ENCODE measurements at places on chromosomes 12 and 14. TPM values are rescaled to one million over a fixed set of nuclear protein-coding genes. Genes with fewer than 3 reads are reported as not detected.

DNA sequence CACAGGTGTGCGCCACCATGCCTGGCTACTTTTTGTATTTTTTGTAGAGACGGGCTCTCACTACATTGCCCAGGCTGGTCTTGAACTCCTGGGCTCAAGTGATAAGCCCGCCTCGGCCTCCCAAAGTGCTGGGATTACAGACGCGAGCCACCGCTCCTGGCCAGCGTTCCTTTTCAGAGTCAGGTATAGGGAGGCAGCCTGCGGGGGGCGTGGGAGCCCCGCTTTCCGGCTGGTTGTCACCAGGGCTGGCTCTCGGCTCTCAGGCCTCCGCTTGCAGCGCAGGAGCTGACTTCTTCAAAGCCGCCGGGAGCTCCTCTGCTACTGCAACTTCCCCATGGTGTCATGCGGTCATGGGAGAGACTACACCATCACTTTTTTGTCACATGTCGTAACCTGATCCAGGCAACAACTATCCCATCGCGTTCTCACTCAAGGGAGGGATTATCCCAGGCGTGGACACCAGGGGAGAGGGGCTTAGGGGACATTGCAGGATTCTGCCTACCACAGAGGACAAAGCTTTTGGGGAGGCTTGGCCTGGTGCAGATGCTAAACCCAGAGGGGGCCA is 129.4 kb downstream of the SCARB1 start:
- no peaks in the 10 kb centered on the region for H3K36me3 ChIP-seq
- DNase-seq: no peak
- H3K27ac ChIP-seq: no peak overlapping the region
- H3K27me3 ChIP-seq: no peaks in the 10 kb centered on the region

DNA sequence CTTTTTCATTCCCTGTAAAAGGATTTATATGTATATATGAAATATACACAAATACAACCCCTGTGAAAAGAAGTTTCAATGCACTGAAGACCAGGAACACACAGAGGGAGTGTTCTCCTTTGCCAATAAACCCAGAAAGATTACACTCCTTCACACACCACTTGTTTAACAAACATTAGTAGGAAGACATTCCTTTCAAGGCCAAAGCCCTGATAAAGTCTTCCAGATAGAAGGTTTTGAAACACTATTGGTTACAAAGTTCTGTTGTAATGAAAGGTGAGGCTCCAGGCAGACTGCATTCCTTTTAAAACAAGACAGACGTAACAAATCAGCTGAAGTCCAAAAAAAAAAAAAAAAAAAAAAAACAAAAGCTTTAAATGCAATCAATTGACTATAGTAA is 81.0 kb downstream of the PTPN21 start:
- H3K4me3 ChIP-seq: no peak overlapping the region
- H3K4me1 ChIP-seq: no peaks in the 10 kb centered on the region
- H3K27me3 ChIP-seq: no peaks in the 10 kb centered on the region
- no peak for DNase-seq

GRCh38 chr12:9221483-9221882 is 13.3 kb upstream of the PZP start:
- no peak overlapping the region for H3K27ac ChIP-seq
- no peaks in the 10 kb centered on the region for H3K36me3 ChIP-seq
- no peak overlapping the region for H3K4me3 ChIP-seq
- H3K27me3 ChIP-seq: no peaks in the 10 kb centered on the region
- H3K4me1 ChIP-seq: no peaks in the 10 kb centered on the region
- no peak for DNase-seq

DNA sequence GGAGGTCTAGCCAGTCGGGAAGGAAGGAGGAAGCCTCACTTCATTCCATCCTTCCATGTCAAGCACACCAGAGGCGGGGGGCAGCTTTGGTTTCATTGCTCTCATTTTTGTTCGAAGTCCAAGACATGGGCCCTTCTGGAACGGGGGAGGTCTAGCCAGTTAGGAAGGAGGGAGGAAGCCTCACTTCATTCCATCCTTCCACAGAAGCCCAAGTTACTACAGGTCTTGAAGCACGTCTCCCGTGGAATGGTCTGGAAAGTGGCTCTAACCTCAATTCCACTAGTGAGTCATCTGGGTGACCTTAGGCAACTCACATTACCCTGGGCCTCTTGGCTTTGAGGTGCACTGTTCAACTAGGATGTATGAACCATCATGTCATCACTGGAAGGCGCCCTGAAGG is 156.3 kb downstream of the NTF3 start:
- H3K36me3 ChIP-seq: no peaks in the 10 kb centered on the region
- no peaks in the 10 kb centered on the region for H3K4me1 ChIP-seq
- no peaks in the 10 kb centered on the region for H3K27me3 ChIP-seq
- no peak overlapping the region for H3K27ac ChIP-seq

GRCh38 chr12:104091136-104091535 is 26.8 kb downstream of the HCFC2 start:
- H3K27me3 ChIP-seq: no peaks in the 10 kb centered on the region
- H3K4me1 ChIP-seq: no peaks in the 10 kb centered on the region
- no peak for DNase-seq
- no peak overlapping the region for H3K4me3 ChIP-seq
- no peaks in the 10 kb centered on the region for H3K36me3 ChIP-seq
- no peak overlapping the region for H3K27ac ChIP-seq

DNA sequence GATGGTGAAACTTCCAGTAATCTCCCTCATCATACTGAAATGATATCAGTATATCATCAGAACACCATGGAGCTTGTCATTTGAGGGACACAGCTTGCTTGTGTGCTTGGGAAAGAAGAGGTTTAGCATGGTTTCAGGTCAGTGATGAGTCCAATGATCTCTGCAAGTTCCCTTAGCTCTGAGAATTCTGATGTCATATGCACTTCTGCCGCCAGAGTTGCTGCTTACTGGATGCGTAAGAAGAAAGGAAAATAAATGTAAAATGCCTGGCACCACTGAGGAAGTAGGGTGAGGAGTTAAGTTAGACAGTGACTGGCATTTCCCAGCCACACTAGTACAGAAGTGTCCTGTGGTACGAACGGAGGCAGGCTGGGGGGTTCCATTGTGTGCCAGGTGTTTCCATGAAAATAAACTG is 22.6 kb downstream of the PRKCH start:
- no peaks in the 10 kb centered on the region for H3K36me3 ChIP-seq
- H3K27ac ChIP-seq: peak overlapping the region; percentile 38
- no peaks in the 10 kb centered on the region for H3K27me3 ChIP-seq
- H3K4me1 ChIP-seq: no peaks in the 10 kb centered on the region
- H3K4me3 ChIP-seq: no peak overlapping the region

- H3K27me3 ChIP-seq: no peaks in the 10 kb centered on the region
- H3K4me3 ChIP-seq: no peak overlapping the region
- H3K4me1 ChIP-seq: peaks cover 4% of the 10 kb centered on the region
- no peak for DNase-seq
Observed at GRCh38 chr12:75666939-75667334, 155.5 kb upstream of the KRR1 start.

DNA sequence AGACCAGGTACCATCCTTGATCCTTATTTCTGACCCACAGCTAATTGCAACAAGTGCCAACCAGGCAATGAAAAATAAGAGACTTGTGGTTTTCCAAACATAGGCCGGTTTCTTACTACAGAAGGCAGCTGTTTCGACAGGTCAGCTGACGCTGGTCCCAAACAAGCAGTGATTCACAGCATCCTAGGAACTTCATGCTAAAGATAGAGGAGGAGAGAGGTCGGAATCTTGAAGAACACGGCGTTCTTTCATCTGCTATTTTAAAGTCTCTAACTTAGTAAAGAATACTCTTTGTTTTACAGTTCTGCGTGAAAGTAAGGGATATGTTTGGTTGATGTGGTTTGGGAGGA is 28.1 kb upstream of the ADGRD1 start:
- H3K27ac ChIP-seq: no peak overlapping the region
- H3K4me3 ChIP-seq: no peak overlapping the region
- H3K36me3 ChIP-seq: no peaks in the 10 kb centered on the region
- no peaks in the 10 kb centered on the region for H3K27me3 ChIP-seq
- no peaks in the 10 kb centered on the region for H3K4me1 ChIP-seq
- no peak for DNase-seq

DNA sequence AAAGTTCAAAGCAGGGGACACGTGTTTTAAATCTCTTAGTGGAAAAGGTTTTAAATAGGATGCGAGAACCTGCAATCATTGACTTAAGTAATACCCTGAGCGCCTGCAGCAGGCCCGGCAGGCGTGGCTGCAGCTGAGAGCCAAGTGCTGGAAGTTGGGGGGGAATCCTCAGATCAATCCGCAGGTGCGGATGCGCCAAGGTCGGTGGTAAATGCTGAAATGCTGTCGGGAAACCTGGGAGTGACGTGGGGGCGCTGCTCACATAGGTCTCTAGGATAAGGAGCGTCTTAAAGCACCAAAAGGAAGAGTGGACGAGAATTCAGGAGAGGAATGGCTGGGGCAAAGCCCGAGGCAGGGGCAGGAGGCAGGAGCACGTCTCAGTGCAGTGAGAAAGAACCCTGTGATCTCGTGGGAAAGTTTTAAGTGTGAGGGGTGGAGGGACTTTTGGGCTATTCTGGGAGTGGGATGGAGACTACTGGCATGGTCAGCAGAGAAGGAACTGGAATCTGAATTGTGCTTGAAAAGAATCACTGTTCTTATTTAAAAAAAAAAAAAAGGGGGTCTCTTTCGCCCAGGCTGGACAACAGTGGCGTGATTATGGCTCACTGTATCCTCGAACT is 883 bp upstream of the CDCA4 start:
- peaks cover 21% of the 10 kb centered on the region for H3K4me1 ChIP-seq
- peak; percentile 66 for DNase-seq
- H3K27me3 ChIP-seq: no peaks in the 10 kb centered on the region
- peak overlapping the region; percentile 63 for H3K27ac ChIP-seq
- H3K36me3 ChIP-seq: no peaks in the 10 kb centered on the region

DNA sequence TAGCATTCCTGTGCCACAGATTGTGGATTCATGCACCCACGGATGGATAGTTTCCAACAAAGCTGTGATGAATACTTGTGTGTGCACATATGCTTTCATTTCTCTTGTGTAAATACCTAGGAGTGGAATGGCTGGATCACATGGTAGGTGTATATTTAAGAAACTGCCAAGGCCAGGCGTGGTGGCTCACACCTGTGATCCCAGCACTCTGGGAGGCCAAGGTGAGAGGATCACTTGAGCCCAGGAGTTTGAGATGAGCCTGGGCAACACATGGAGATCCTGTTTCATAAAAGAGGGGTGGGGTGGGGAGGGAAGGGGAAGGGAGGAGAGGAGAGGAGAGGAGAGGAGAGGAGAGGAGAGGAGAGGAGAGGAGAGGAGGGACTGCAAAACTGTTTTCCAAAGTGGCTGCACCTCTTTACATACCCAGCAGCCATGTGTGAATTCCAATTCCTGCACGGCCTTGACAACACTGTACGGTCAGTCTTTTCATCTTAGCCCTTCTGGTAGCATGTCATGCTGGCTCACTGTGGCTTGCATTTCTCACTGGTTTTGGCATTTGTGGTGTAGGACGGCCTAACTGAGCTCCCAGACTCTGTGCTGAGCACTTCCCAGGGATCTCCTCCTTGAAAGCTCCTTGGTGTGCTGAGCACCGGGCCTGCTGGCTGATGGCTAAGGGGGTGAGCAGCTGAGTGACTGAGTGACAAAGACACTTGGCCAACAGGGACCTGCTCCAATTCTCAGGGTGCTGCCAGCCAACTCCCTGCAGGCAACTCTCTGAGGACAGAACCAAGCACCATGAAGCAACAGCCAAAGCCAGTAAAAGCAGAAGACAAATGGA is 27.9 kb downstream of the SYNE3 start:
- no peak overlapping the region for H3K27ac ChIP-seq
- no peak overlapping the region for H3K4me3 ChIP-seq
- no peaks in the 10 kb centered on the region for H3K27me3 ChIP-seq
- DNase-seq: no peak
- no peaks in the 10 kb centered on the region for H3K36me3 ChIP-seq

DNA sequence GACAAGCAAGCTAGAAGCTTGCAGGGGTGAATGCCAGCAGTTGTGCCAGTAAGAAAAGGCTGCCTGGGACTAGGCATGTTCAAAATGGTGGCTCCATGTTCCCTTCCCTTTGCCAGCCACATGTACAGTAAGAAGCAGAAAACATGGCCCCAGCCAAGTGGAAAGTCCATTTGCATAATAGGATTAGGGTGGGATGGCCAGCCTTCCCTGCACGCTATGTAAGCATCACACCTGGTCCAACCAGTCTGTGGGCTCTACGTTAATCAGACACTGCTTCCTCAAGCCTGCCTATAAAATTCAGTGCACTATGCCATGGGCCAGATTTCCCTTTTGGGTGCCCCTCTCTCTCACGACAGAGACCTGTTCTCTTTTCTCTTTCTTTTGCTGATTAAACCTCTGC is 288.4 kb downstream of the GXYLT1 start:
- no peak overlapping the region for H3K4me3 ChIP-seq
- DNase-seq: no peak
- no peaks in the 10 kb centered on the region for H3K4me1 ChIP-seq

DNA sequence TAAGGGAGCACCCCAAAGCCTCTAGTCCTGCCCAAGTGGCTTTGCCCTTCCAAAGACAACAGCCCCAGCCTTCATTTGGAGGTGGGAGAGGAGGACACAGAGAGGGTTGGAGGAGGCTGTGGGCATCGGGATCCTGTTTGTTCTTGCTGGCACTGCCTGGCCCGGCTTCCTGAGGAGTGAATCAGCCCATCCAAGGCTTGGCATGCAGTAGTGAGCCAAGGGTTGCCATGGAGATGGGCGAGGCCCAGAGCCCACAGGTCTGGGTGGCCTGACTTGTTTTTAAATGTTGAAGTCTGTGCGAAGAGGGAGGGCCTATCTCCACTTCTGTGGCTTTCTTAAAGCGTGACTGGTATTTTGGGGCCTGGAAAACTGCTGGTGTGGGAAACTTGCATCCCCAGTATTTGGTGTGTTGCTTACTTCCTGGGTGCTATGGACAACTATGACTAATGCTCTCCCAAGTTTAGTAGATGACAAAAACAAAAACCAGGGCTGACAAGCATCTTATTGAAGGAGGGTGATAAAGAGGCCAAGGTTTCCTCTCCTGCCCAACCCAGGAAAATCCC is 15.8 kb downstream of the CD9 start:
- H3K27ac ChIP-seq: peak overlapping the region; percentile 58
- no peaks in the 10 kb centered on the region for H3K36me3 ChIP-seq
- no peak overlapping the region for H3K4me3 ChIP-seq
- no peaks in the 10 kb centered on the region for H3K27me3 ChIP-seq
- H3K4me1 ChIP-seq: peaks cover 31% of the 10 kb centered on the region

DNA sequence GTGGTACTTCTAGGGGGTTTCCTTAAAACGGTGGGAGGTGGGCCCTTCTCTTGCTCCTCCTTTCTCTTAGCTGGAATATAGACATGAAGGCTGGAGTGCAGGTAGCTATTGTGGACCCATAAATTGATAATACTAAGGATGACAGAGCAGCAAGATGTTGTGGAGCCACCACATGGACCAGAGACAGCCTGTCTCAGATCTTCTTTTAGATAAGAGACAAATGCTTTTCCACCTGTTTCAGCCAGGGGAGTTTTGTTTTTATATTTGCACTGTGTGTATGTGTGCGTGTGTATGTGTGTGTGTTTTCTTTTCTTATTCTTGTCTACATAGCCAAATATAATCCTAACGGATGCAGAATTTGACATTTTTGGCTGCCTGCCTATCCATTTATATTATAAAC is 62.9 kb upstream of the HIF1A start:
- H3K4me1 ChIP-seq: no peaks in the 10 kb centered on the region
- no peak for DNase-seq
- H3K27me3 ChIP-seq: no peaks in the 10 kb centered on the region

- H3K27ac ChIP-seq: no peak overlapping the region
- H3K27me3 ChIP-seq: no peaks in the 10 kb centered on the region
- H3K4me1 ChIP-seq: no peaks in the 10 kb centered on the region
Observed at GRCh38 chr12:1840981-1841425, 20.6 kb downstream of the LRTM2 start.

SERPINA3 gene
- total RNA-seq: 11.8 TPM

KRT75 gene
- 0.10 TPM for total RNA-seq

PTGER2 gene
- total RNA-seq: 4.3 TPM

OTX2 gene
- total RNA-seq: not detected

CTSG gene
- total RNA-seq: 3.2 TPM

SELPLG gene
- total RNA-seq: 4.4 TPM

SOCS2 gene
- 23.4 TPM for total RNA-seq
